Left lung (tissue), 14 donors: ENCODE measurements at places on chromosomes 5 and 9. TPM values are rescaled to one million over a fixed set of nuclear protein-coding genes. Genes with fewer than 3 reads are reported as not detected.

Gene PDGFRB
- polyA plus RNA-seq, result 208 TPM

Gene CEL
- polyA plus RNA-seq, result 1.5 TPM

Gene GABBR2
- 1.00 TPM for polyA plus RNA-seq

Gene SAPCD2
- 11.5 TPM for polyA plus RNA-seq

Gene PSD2
- 2.0 TPM for polyA plus RNA-seq

Gene SHOC1
- 0.63 TPM for polyA plus RNA-seq

Gene RNF183
- polyA plus RNA-seq, result 0.59 TPM

Gene PLPP7
- polyA plus RNA-seq, result 1.6 TPM

Gene ACO1
- polyA plus RNA-seq, result 35.4 TPM

Gene FAM200C
- polyA plus RNA-seq, result 16.3 TPM

Gene OR13C2
- not detected for polyA plus RNA-seq

Gene MEGF10
- polyA plus RNA-seq, result 1.7 TPM

Gene PDCD1LG2
- polyA plus RNA-seq, result 0.18 TPM

Gene CDC26
- polyA plus RNA-seq, result 29.6 TPM

Gene NR5A1
- not detected for polyA plus RNA-seq

Gene SPTAN1
- 288 TPM for polyA plus RNA-seq

Gene AGXT2
- polyA plus RNA-seq, result not detected

Gene PIP5KL1
- 3.5 TPM for polyA plus RNA-seq

Gene KCNMB1
- 1.5 TPM for polyA plus RNA-seq
